ENCODE measurements at places on chromosomes 16 and 17. TPM values are rescaled to one million over a fixed set of nuclear protein-coding genes. Genes with fewer than 3 reads are reported as not detected.

DNAH3 gene
- 0.32 TPM for total RNA-seq

NQO1 gene
- total RNA-seq = 58.6 TPM

EPN3 gene
- total RNA-seq = 0.85 TPM

DNA sequence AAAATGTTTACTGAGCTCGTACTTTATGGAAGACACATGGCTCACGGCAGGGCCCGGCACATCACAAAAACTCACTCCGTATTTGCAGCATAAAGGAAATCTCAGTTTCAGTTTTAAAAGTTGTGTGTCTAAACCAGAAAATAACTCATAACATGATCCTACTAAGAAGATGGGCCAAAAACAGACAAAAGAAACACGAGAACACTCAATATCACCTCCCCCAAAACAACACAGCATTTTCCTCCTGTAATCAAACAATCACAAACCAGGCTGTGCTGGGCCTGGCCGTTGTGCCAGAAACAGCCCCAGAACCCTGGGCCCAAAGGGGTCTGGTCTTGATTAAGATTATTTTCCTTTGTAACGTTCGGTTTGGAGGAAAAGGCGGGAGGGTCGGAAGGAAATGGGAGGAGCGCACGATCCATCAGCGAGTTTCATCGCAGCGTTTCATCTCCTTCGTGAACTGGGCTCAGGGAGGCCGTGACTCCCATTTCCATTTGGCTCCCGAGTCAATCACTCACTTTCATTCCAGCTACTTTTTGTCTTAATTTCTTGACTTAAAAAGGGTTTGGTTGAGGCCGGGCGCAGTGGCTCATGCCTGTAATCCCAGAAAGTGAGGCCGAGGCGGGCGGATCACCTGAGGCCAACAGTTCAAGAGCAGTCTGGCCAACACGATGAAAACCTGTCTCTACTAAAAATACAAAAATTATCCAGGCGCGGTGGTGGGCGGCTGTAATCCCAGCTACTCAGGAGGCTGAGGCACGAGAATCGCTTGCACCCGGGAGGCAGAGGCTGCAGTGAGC lies 61.4 kb downstream of the NXN start:
- no peaks in the 10 kb centered on the region for H3K4me1 ChIP-seq
- no peak overlapping the region for H3K27ac ChIP-seq
- H3K36me3 ChIP-seq = no peaks in the 10 kb centered on the region
- no peak overlapping the region for H3K4me3 ChIP-seq

- no peaks in the 10 kb centered on the region for H3K27me3 ChIP-seq
- H3K4me1 ChIP-seq = no peaks in the 10 kb centered on the region
- no peaks in the 10 kb centered on the region for H3K36me3 ChIP-seq
- no peak for DNase-seq
- H3K4me3 ChIP-seq = no peak overlapping the region
Measured at GRCh38 chr16:81942007-81942601, 69.2 kb downstream of the SDR42E1 start.

DNA sequence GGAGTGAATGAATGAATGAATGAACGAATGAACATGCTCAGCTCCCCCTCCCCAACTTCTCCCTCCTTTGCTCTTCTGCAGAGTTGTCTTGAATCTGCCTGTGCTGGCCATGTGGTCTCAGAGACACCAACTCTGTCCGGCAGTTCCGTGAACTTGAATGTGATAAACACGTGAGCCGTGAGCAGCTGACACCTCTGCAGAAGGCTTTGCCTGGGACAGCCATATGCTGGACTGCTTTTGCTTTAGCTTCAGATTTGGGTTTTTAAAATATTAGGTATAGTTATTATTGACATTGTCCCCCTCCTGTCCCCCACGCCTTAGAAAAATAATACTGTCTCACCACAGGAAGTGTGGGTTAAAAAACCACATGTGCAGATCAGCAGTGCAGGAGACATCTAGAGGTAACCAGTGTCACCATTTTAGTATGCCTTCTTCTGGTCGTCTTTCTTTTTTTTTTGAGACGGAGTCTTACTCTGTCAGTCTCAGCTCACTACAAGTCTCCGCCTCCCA lies 83.8 kb downstream of the ABCC1 start:
- H3K27me3 ChIP-seq = no peaks in the 10 kb centered on the region
- H3K36me3 ChIP-seq = peaks cover 58% of the 10 kb centered on the region
- DNase-seq = no peak
- H3K4me3 ChIP-seq = no peak overlapping the region
- H3K27ac ChIP-seq = no peak overlapping the region

GRCh38 chr17:21170809-21171208 lies 43.2 kb downstream of the TMEM11 start:
- no peak overlapping the region for H3K27ac ChIP-seq
- H3K36me3 ChIP-seq = peaks cover 14% of the 10 kb centered on the region
- DNase-seq = peak; percentile 60
- H3K27me3 ChIP-seq = no peaks in the 10 kb centered on the region
- no peak overlapping the region for H3K4me3 ChIP-seq

DNA sequence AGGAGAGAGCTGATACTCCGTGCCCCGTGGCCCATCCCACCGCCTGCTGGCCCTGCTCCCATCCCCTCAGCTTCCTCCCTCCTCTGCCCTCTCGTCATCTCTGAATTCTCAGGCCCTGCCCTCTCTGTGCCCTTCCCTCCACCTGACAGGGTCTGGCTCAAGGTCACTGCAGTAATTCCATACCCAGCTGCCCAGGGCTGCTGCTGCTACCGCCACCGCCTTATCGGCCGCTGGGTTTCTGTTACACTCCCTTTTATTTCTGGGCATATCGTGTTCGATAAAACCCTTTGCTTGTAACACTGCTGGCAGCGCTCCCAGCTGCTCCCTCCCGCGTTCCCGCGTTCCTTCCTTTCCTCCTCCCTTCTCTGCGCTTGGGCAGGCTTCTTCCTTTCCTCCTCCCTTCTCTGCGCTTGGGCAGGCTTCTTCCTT lies 1.2 kb downstream of the EPN3 start:
- no peak for DNase-seq
- H3K4me1 ChIP-seq = peaks cover 8% of the 10 kb centered on the region
- H3K4me3 ChIP-seq = peak overlapping the region; percentile 39
- H3K27me3 ChIP-seq = peaks cover 11% of the 10 kb centered on the region

All from ascending aorta (tissue), 2 donors.